ENCODE measurements at places on chromosomes 1 and 21.

- DNase-seq: no peak
Observed at GRCh38 chr1:234669499-234669898, 59.5 kb upstream of the IRF2BP2 start.

DNA sequence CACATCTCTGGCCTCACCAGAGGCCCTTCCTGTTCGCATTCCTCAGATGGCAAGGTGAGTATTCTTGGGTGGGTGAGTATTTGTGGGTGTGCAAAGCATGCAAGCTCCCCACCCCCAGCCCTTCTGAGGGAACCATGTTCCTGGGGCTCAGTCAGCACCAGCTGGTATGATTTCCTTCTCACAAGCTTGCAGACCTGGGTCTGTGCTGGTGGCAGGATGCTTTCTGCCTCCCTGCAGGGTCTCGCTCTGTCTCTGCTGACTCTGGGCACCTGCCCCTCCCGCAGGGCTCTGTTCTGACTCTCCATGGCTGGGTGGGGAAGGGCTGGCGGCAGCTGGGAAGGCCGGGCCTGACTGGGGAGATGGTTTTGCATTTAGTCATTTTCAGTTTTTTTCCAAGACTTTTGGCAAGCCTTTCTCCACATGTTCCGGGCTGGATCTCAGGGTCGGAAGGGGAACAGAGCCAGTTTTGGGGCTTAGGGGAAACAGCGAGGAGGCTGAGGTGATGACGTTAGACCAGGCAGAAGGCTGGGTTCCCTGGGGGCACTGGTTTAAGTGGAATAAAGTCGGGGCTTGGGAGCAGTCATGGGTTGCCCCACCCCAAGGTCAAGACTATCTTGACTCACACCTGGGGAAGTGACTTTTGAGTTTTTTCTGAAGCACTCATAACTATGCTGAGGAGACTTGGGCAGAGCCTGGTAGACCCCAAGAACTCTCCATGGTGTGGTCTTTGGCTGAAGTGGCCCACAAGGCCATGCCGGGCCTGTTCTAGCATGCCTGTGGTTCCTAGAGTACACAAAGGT is 6.2 kb downstream of the RASSF5 start:
- DNase-seq: no peak

GRCh38 chr1:182278144-182279054 is 113.2 kb downstream of the GLUL start:
- DNase-seq: no peak

DNA sequence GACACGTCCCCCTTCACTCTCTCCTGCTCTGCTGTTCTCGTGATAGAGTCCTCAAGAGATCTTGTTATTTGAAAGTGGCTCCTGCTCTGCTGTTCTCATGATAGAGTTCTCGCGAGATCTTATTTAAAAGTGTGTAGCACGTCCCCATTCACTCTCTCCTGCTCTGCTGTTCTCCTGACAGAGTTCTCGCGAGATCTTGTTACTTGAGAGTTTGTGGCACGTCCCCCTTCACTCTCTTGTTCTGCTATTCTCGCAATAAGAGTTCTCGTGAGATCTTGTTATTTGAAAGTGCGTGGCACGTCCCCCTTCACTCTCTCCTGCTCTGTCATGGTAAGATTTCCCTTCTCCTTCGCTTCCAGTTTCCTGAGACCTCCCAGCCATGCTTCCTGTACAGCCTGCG is 47.9 kb downstream of the SMYD3 start:
- peak; percentile 43 for DNase-seq

- DNase-seq: no peak
Observed at GRCh38 chr1:47191940-47192457, 2.2 kb upstream of the PDZK1IP1 start.
